ENCODE measurements at places on chromosomes 4 and X. TPM values are rescaled to one million over a fixed set of nuclear protein-coding genes. Genes with fewer than 3 reads are reported as not detected.

GRCh38 chr4:81506731-81507130 is 35.0 kb upstream of the RASGEF1B start:
- no peak for DNase-seq

DNA sequence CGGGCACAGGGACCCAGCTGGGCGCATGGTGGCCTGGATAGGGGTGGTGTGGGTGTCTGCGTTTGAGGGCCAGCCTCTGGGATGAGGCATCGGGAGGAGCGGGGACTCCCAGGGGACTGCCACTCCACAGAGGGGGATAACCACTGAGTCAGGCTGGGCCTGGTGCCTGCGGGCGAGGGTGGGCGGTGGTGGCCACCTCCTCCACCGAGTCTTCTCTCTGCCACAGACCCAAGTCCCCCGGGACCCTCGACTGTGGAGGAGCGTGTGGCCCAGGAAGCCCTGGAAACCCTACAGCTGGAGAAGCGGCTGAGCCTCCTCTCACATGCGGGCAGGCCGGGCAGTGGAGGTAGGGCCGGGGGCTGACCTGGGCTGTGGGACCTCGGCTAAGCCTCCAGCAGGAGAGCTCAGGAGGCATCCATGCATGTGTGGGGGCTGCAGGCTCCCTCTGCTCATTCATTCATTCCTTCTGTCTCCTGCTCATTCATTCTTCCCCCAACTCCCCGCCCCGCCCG is 26.4 kb downstream of the DOK7 start:
- DNase-seq: peak; percentile 96

Gene AMBN
- total RNA-seq: not detected

GRCh38 chrX:14573161-14573560 is 43.8 kb downstream of the GLRA2 start:
- no peak for DNase-seq

Gene DIPK2B
- total RNA-seq: not detected
